Fibroblast of skin of scalp (primary cell): ENCODE measurements at places on chromosomes 3 and 15.

- DNase-seq = no peak
Observed at GRCh38 chr3:46713898-46714552, 3.6 kb downstream of the PRSS50 start.

GRCh38 chr3:97656638-97657037 lies 107.9 kb upstream of the ARL6 start:
- DNase-seq = no peak

DNA sequence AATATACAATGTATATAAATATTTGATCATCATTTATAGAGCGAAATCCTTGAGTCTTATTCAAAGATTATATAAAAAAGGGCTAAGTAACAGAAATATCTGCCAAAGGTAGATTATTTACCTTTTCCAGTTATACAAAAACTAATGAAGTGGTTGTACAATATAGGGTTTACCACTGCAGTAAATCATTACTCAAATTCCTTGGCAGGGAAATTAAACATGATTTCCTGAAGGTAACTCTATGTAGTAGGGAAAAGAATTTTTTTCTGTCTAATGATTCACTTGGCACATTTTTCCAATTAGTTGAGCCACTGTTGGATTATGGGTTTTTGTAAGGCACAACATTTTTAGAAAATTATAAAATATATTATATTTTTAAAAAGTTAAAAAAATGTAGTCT lies 129.6 kb downstream of the NR2F2 start:
- DNase-seq = no peak

DNA sequence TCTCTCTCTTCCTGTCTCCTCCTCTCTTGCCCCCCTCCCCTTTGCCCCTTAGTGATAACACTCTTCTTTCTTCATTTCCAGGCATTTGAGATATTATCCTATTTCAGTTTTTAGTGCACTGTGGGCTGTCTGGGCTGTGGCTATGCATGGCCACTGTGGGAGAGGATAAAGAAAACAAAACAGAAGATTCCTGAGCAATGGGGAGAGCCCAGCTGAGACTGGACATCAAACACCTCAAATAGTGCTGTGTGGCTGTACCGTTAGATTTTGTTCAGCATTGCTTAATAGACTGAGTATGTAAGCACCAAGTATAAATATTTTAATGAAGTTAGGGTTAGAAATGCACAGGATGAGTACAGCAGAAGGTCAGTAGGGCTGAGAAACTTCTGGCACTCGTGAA lies 7.9 kb upstream of the GBE1 start:
- peak; percentile 26 for DNase-seq

- no peak for DNase-seq
Observed at GRCh38 chr3:38368238-38368637, 21.7 kb downstream of the XYLB start.

DNA sequence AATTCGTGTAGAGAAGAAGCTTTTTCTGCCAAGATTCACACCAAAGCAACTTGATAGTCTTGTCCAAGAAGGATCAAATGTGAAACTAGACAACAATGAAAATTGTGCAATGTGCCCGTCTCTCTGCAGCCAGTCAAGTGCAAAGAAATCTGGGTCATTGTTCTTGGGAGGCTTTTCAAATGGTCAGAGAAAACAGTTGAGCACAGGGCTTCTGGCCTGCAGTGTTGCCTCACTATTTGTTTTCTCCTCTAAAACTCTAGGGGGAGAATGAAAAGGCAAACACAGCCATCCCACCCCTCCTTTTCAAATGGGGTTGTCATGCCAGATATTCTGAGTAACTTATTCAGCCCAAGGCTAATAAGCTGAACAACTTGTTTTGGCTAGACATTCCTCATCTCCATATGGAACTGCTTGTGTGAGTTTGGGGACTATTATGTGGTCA lies 417.6 kb upstream of the CDIN1 start:
- peak; percentile 87 for DNase-seq

- DNase-seq = peak; percentile 78
Observed at GRCh38 chr15:68795298-68795848, 25.3 kb downstream of the ANP32A start.

DNA sequence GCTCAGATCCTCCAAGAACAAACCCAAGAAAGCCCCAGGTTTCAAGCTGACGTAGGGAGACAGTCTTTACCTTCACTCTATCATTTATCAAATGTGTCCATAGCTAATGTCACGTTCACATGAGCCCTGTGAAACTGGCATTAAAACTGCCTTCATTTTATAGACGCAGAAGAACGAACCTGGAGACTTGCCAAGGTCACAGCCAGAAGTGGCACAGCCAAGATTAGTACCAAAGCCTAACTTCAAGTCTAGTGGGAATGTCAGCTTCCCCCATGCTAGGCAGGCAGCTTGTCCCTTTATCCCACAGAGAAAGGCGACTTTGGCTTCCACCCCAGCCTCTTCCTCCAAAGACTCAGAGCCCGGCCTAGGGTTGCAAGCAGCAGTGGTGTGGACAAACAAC lies 517.2 kb downstream of the SHQ1 start:
- DNase-seq = no peak

GRCh38 chr15:43242616-43243015 lies 21.8 kb upstream of the EPB42 start:
- no peak for DNase-seq

- DNase-seq = no peak
Observed at GRCh38 chr15:26023231-26023630, 160.1 kb upstream of the ATP10A start.

- DNase-seq = peak; percentile 56
Observed at GRCh38 chr3:23019596-23020300, 183.4 kb upstream of the UBE2E2 start.

GRCh38 chr3:69386556-69387385 lies 883 bp upstream of the FRMD4B start:
- DNase-seq = no peak
